ENCODE measurements at places on chromosomes 5 and 9.

GRCh38 chr5:170275376-170275994, 22.1 kb downstream of the LCP2 start:
- DNase-seq, result no peak

GRCh38 chr5:15492545-15492944, 7.4 kb upstream of the FBXL7 start:
- DNase-seq, result no peak

DNA sequence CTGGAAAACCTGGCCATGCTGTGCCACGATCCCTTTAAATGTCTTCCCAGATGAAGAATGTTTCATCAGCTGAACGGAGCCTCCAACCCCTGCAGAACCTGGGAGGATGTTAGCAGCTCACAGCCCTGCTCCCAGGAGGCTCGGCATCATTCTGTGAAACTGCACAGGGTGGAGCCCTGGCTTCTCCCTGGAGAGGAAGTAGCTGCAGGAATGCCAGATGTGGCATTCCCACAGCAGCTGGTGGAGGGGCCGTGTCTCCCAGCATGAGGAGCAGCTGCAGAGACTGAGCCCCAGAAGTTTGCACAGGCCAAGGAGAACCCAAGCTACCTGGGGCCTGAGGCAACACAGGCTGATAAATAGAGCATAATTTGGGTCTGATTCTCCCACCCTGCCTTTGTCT, 165.8 kb upstream of the MAP3K1 start:
- DNase-seq, result no peak

DNA sequence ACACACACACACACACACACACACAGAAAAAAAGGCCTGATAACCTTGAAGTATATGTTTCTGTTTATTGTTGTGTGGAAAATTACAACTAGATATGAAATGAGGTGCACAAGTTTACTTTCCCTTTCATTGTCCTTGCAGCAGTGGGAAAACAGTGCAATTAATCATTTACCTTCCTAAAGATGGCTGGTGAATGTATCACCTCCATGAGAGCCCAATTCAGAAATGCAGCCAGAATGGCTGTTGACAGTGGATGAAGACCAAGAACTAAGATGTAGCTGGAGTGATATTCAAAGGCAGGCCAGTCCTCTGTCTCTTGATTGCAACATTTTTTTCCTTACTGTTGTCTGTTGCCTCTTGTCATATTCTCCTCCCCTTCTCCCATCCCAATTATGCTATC, 49.6 kb upstream of the EIF4EBP3 start:
- DNase-seq, result no peak

GRCh38 chr5:33611877-33612276, 171.1 kb downstream of the TARS1 start:
- DNase-seq, result peak; percentile 32

DNA sequence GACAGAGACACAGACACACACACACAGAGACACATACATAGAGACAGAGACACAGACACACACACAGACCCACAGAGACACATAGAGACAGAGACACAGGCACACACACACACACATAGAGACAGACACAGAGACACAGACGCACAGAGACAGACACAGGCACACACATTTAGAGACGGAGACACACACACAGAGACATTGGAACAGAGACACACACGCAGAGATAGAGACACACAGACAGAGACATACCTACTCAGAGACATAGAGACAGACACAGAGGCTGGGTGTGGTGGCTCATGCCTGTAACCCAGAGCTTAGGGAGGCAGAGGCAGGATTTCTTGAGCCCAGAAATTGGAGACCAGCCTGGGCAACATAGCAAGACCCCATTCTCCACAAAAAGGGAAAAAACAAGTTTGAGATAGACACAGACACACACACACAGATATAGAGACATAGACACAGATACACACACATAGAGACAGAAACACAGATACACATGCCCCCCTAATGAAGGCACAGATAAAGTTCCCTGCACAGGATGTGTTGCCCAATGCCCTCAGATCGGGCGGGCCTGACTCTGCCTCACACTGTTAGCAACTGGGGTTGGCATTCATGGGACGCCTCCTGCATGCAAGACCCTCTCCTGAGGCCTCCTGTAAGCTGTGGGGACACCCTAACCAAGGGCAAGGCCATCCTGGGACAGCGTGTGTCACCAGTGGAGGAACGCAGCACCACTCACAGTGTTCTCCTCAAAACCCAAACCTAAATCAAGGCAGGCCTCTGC, 3.3 kb upstream of the RALGDS start:
- no peak for DNase-seq

- DNase-seq, result no peak
Observed at GRCh38 chr5:82749461-82749820, 327.8 kb downstream of the TMEM167A start.

DNA sequence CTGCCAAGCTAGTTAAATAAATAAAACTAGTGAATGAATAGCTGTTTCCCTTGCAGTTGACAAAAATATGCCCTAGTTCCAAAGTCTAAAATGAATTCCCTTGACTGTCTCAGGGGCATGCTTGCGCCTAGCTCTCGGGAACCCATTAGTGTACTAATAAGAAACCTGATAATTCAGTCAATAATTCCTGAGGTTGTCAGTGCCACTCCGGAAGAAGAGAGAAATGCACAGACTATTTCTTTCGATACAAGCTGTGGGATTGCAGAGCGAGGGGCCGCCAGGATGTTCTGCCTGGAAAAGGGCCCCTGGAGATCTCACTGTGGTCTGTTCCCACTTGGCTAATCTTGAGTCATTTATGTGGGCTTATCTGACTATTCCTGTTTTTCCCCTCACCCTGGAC, 56.4 kb upstream of the LARP1 start:
- DNase-seq, result no peak

- DNase-seq, result no peak
Observed at GRCh38 chr9:92501671-92502393, 19.5 kb upstream of the ASPN start.

- DNase-seq, result peak; percentile 70
Observed at GRCh38 chr5:39256477-39257235, 37.3 kb upstream of the FYB1 start.

- DNase-seq, result no peak
Observed at GRCh38 chr5:133052317-133053175, 733 bp downstream of the HSPA4 start.

DNA sequence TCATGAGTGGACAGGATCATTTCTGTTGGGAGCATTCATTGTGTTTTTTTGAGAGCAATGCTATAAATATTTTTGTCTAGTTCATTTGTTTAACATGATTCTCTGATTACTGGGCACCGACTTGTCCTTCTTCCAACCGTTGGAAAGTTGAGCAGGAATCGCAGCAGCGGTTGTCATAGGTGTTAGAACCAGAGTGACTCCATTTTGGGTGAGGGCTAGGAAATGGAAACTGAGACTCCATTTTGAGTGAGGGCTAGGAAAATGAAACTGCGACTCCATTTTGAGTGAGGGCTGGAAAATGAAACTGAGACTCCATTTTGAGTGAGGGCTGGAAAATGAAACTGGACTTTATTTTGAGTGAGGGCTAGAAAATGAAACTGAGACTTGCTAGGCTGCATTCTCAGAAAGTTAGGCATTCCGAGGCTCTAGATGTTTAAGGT, 100.6 kb downstream of the ICE1 start:
- no peak for DNase-seq

DNA sequence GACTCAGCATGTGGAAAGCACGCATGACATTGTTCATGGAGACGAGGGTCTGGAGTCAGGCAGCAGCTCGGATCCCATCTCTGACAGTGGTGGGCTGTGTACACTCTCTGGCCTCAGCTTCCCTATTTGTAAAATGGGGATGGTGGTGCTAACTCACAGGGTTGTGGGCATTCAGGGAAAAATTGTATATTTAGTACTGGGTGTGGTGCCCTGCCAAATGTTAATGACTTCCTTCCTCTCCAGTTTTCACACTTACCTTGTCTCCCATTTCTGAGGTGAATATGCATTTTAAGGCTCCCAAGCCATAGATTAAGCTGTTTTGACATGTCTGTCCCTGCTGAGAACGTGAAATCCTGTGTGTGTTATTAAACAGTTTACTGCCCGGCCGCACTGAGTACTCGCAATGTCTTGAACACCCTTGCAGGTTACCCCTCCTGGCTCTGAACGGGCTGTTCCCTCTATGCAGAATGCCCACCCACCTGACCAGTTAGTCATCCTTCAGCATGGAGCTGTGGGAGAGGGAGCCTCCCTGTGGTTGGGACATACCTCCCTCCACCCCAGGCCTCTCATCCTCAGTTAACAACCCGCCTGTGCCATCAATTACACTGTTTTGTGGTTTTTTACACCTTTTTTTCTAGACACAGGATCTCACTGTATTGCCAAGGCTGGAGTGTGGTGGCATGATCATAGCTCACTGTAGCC, 25.8 kb downstream of the TJP2 start:
- no peak for DNase-seq

DNA sequence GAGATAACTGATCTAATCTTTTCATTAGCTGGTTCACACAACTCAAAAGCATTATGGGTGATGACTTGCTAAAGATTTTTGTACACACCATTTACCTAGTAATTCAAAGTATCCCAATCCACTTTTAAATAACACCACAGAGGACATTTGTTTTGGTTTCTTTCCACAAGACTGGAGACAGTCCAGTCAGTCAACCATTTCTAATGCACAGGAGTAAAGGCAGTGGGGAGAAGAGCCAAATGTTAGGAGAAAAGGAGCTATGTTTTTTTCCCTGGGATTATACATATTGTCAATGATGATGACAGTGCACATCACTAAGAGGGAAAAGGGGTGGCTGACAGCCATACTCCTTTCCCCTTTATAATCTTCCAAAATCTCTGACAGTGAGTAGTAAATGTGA, 240.9 kb downstream of the GABRB2 start:
- no peak for DNase-seq

DNA sequence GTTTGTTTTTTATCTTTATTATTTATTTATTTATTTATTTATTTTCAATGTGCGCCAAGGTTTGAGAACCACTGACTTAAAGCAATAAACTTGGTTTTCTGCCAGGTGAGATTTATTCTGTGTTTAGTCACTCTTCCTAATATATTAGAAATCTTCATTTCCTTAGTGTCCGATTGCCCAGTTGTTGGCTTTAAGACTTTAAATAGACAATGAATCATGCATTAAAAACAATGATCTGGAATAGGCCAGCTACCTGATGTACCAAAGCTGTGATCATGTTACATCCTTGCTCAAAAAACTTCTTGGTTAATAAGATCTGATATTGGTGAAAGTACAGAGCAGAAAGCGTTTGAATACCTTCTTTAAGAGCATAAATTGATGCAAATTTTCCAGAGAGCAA, 52.1 kb upstream of the ERBIN start:
- peak; percentile 36 for DNase-seq

GRCh38 chr5:6713274-6714225, at the start of gene TENT4A:
TENT4A (plus strand) TSS chr5:6713432; CDS start chr5:6713984, 552 bp downstream.
- DNase-seq, result no peak

DNA sequence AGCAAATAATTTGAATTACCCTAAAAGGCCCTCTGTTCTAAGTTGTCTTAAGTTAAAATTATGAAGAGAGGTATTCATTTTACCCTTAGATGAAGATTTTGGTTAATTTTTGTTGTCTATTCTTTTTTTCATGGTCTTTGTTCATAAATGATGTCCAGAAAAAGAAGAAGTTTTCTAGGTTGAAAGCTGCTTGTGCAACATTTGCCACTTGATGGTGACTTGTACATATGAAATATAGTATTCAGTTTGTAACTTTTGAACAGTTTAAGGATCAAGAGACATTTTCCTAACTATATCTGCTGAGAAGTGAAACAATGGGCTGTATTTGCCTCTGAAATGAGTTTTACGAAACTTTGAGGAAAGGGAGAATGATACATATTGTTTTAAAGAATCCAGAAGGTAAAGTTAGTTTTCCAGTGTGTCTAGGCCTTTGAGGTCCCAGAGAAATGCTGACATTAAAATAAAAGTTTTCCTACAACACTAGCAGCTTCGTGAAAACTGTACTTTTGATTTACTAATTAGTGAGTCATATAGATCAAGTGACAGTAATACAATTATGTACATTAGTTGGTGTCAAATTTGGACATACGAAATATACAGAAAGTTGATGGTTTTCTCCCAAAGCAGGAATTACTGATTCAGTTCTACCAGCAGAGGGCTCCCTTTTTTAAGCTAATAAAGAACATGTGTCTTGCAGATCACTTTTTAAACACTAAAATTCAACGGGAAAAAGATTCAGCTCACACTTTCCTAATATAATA, 70.5 kb downstream of the PIK3R1 start:
- no peak for DNase-seq

DNA sequence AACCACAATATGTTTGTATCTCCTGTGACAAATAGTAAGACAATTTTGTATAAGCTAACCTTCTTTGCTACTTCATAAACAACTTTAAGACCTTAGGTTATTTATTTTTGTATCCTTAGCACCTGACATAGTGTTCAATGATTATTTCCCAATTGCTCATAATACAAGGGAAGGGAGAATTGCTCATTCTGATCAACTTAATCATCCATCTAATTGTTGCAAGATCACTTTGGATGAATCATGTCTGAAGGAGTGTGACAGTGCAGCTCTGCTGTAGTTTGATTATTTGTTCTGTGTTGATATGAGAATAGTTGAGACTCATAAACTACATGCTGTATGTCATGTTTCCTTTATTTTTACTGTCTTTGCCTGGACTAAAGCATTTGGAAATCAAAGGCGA, 721.3 kb upstream of the SEMA6A start:
- DNase-seq, result no peak

DNA sequence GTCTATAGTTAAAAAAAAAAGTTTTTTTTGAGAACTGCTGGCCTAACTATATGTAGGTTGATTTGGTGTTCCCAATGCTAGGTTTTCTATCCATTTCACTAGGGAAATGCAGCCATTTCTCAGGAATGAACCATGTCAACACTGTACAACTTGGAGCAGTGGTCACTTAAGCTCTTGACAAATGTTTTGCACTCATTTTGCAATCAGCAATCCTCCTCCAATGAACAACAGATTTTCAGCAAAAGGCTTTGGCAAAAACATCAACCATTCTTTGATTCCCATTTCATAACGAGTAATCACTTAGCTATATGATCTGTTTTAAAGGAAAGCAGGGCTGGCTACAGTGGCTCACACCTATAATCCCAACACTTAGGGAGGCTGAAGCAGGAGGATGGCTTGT, 17.9 kb downstream of the STRBP start:
- no peak for DNase-seq

DNA sequence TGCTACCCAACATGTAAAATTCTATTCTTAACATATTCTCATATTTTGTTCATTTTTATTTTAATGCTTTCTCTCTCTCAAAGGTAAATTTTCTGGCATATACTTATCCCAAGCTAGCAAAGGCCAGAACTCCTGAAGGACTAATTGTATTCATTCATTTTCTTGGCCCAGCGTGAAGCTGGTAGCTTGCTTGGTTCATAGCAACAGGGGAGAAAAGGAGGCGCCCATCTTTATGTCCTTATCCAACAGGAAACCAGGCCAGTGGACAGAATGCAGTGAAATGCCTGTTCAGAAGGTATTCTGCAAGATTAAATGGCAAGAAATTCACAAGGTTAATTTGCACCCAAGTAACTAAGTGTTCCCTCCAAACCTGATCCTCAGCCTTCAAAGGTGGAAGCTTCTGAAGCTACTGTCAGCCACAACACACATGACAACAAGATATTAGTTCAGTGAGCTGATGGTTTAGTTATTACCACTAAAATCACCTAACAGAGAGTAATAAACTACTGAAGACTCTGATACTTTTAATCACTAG, 5.6 kb downstream of the EFNA5 start:
- no peak for DNase-seq
